ENCODE measurements at places on chromosomes 16 and 17. TPM values are rescaled to one million over a fixed set of nuclear protein-coding genes. Genes with fewer than 3 reads are reported as not detected.

- no peaks in the 10 kb centered on the region for H3K4me1 ChIP-seq
- H3K27me3 ChIP-seq, result no peaks in the 10 kb centered on the region
- H3K27ac ChIP-seq, result peak overlapping the region; percentile 80
- no peak for DNase-seq
- peak overlapping the region; percentile 16 for H3K4me3 ChIP-seq
Observed at GRCh38 chr17:66540131-66540781, 237.8 kb downstream of the PRKCA start.

GRCh38 chr17:83154311-83155127 is 75.1 kb downstream of the METRNL start:
- H3K27me3 ChIP-seq, result peaks cover 3% of the 10 kb centered on the region
- H3K36me3 ChIP-seq, result no peaks in the 10 kb centered on the region
- H3K4me3 ChIP-seq, result no peak overlapping the region
- H3K4me1 ChIP-seq, result no peaks in the 10 kb centered on the region
- no peak for DNase-seq
- H3K27ac ChIP-seq, result no peak overlapping the region

- H3K27ac ChIP-seq, result peak overlapping the region; percentile 77
Observed at GRCh38 chr17:35372846-35373533, 431 bp downstream of the SLFN11 start.

GRCh38 chr16:67963292-67963661 is 5.2 kb downstream of the SLC12A4 start:
- H3K27ac ChIP-seq, result peak overlapping the region; percentile 53
- no peak overlapping the region for H3K4me3 ChIP-seq
- peaks cover 41% of the 10 kb centered on the region for H3K4me1 ChIP-seq
- no peaks in the 10 kb centered on the region for H3K27me3 ChIP-seq
- no peak for DNase-seq

GRCh38 chr16:50274326-50275097 is 8.2 kb downstream of the ADCY7 start:
- peak; percentile 85 for DNase-seq
- H3K27ac ChIP-seq, result peak overlapping the region; percentile 85
- H3K36me3 ChIP-seq, result peaks cover 6% of the 10 kb centered on the region
- peaks cover 46% of the 10 kb centered on the region for H3K4me1 ChIP-seq
- H3K4me3 ChIP-seq, result peak overlapping the region; percentile 56

DNA sequence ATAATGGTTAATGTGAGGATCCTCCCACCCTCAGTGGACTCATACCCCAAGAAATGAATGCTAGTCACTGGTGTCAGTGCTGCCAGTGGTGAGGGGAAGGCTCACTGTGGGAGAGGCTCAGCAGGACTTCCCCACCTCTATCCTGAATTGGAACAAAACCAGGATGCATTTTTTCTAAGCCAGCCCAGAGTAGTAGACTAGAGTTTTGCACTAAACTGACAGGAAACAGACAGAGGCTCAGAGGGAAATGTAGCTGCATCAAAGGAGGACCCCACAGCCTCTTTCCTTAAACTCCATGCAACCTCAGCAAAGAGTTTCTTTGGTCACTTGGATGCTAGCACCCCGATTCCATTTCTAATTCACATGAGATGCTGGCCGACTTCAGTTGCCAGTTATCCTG is 10.7 kb upstream of the SKAP1 start:
- DNase-seq, result no peak
- peaks cover 51% of the 10 kb centered on the region for H3K4me1 ChIP-seq
- peak overlapping the region; percentile 92 for H3K27ac ChIP-seq
- H3K36me3 ChIP-seq, result no peaks in the 10 kb centered on the region

DNA sequence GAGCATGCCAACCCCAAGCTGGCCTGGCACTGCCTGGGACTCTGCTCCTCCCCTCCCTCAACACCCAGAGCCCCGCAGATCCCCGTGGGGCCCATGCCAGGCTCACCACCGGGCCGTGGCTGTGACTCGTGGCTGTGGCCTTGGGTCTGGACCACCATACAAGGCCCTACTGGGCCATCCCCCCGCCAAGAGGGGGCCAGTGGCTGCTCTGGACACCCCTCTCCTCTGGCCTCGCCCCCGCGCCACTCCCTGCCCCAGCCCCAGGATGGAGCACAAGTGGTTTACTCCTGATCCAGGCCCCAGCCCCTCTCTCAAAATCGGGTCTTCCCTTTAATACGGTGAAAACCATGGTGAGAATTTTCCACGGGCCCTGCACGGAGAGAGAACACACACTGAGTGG is 3.0 kb downstream of the PABPN1L start:
- H3K27me3 ChIP-seq, result peaks cover 4% of the 10 kb centered on the region
- peaks cover 39% of the 10 kb centered on the region for H3K36me3 ChIP-seq
- no peak overlapping the region for H3K4me3 ChIP-seq

The ABCA9 gene
- total RNA-seq, result 1.1 TPM

The SEZ6 gene
- 0.09 TPM for total RNA-seq

The NEUROD2 gene
- total RNA-seq, result not detected

The CRISPLD2 gene
- 2.1 TPM for total RNA-seq

All from thymus (tissue), 14 donors.